ENCODE measurements at places on chromosomes 16 and 17.

GRCh38 chr17:5922476-5922875 lies 147.7 kb upstream of the WSCD1 start:
- H3K27me3 ChIP-seq, result peaks cover 42% of the 10 kb centered on the region
- no peak for DNase-seq
- no peaks in the 10 kb centered on the region for H3K36me3 ChIP-seq
- no peak overlapping the region for H3K4me3 ChIP-seq
- H3K27ac ChIP-seq, result no peak overlapping the region
- no peaks in the 10 kb centered on the region for H3K4me1 ChIP-seq

GRCh38 chr17:65751263-65751662 lies 189.8 kb upstream of the AXIN2 start:
- peaks cover 7% of the 10 kb centered on the region for H3K27me3 ChIP-seq
- H3K27ac ChIP-seq, result no peak overlapping the region
- peaks cover 3% of the 10 kb centered on the region for H3K36me3 ChIP-seq
- no peak overlapping the region for H3K4me3 ChIP-seq
- DNase-seq, result no peak
- peaks cover 5% of the 10 kb centered on the region for H3K4me1 ChIP-seq

DNA sequence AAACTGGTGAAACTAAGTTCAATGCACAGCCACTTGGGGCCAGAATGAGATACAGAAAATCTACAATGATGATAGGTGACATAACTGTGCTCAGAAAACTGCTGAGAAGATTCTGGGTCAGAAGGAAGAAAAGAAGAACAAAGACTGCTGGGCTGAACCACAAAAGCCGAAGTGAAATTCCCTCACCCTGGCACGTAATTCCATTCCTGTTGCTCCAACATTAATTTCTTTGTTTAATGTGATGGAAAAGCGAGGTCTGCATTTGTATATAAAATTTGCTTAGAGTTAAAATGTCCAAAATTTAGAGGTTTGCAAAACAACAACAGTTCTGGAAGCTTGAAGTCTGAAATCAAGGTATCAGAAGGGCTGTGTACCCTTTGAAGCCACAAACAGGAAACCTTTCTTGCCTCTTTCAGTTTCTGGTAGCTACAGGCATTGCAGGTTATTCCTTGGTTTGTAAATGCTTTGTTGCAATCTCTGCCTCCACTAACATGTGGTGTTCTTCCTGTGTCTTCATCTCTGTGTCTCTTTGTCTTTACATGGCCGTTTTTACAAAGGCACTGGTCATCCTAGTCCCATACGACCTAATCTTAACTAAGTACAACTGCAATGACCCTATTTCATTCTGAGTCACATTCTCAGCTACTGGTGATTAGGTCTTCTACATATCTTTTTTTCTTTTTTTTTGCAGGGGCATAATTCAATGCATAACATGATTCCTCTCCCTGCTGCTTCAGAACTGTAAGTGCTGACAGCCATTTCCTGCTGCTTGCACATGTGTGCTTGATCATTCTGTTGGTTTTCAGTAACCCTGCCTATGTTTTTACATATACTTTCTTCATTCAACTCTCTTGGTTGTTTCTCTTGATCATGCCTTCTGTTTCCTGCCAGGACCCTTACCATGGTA lies 603.0 kb upstream of the CDH8 start:
- H3K27ac ChIP-seq, result no peak overlapping the region
- H3K36me3 ChIP-seq, result no peaks in the 10 kb centered on the region
- no peaks in the 10 kb centered on the region for H3K27me3 ChIP-seq
- DNase-seq, result no peak
- H3K4me1 ChIP-seq, result no peaks in the 10 kb centered on the region

GRCh38 chr17:260944-261343 lies 79.5 kb upstream of the DOC2B start:
- no peaks in the 10 kb centered on the region for H3K36me3 ChIP-seq
- no peak for DNase-seq
- H3K4me3 ChIP-seq, result no peak overlapping the region
- peaks cover 7% of the 10 kb centered on the region for H3K27me3 ChIP-seq

DNA sequence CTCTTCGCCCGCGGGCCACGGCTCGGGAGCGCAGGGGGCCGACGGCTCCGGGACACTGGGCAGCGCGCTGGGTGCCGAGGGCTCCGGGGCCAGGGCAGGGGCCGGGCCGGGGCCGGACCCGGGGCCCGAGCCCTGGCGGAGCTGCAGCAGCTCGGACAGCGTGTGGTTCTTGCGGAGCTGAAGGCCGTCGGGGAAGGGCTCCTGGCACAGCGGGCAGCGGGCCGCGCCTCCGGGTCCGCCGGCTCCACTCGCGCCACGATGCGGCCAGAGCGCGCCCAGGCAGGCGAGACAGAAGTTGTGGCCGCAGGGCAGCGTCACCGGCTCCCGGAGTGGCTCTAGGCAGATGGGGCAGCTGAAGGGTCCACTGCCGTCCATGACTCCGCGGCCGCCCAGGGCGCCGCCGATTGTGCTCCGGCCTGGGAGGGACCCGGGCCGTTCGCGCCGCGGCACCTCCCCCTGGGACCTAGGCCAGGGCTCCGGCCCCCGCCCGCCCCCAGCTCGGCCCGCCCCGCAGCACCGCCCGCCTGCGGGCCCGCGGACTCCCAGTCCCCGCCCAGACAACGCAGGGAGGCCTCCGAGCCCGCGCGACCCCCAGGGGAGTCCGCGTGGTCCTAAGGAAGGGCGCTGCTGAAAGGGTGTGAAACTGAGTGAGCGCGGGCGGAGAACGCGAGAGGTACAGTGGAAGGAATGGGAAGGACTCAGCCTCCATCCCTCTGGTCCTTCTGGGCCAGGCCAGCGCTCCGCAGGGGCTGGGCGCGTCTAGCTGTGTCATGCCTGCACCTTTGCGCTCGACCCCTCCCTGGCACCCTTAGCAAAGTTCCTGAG lies at the start of gene TRIM47:
Gene TRIM47 (minus strand): TSS at position 408 of the 825 bp plus-strand sequence. CDS start 33 bp downstream, at position 375.
- peaks cover 31% of the 10 kb centered on the region for H3K4me1 ChIP-seq
- no peaks in the 10 kb centered on the region for H3K27me3 ChIP-seq
- DNase-seq, result peak; percentile 27

DNA sequence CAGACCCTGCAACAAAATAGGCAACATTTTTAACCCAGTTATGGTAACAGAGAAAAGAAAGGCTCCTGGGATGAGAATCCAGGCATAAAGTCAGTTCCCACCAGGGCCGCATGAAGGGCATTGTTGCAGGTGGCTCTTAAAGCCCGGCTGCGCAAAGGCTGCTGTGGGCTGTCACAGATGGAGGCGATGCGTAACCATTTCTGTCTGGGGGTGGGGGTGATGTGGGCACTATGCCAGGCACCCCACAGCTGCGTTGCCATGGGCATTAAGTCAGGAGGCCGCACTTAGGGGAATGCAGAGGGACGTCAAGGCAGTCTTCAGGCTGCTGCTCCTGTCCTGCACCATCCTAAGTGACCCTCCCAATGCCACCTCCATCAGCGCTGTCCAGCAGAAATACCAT lies 228.4 kb downstream of the CPPED1 start:
- peaks cover 8% of the 10 kb centered on the region for H3K36me3 ChIP-seq
- no peak overlapping the region for H3K27ac ChIP-seq
- peaks cover 9% of the 10 kb centered on the region for H3K27me3 ChIP-seq
- no peak for DNase-seq

GRCh38 chr17:37769050-37769449 lies 24.2 kb upstream of the HNF1B start:
- no peak for DNase-seq
- peaks cover 27% of the 10 kb centered on the region for H3K27me3 ChIP-seq
- H3K36me3 ChIP-seq, result peaks cover 4% of the 10 kb centered on the region
- H3K4me3 ChIP-seq, result no peak overlapping the region

GRCh38 chr17:38922538-38923297 lies 2.7 kb upstream of the LASP1NB start:
- H3K4me3 ChIP-seq, result no peak overlapping the region
- peak overlapping the region; percentile 91 for H3K27ac ChIP-seq
- H3K36me3 ChIP-seq, result peaks cover 58% of the 10 kb centered on the region
- no peaks in the 10 kb centered on the region for H3K27me3 ChIP-seq
- peaks cover 39% of the 10 kb centered on the region for H3K4me1 ChIP-seq

- no peak overlapping the region for H3K27ac ChIP-seq
- H3K27me3 ChIP-seq, result no peaks in the 10 kb centered on the region
- peaks cover 45% of the 10 kb centered on the region for H3K4me1 ChIP-seq
Measured at GRCh38 chr16:17375461-17376304, 95.1 kb downstream of the XYLT1 start.

DNA sequence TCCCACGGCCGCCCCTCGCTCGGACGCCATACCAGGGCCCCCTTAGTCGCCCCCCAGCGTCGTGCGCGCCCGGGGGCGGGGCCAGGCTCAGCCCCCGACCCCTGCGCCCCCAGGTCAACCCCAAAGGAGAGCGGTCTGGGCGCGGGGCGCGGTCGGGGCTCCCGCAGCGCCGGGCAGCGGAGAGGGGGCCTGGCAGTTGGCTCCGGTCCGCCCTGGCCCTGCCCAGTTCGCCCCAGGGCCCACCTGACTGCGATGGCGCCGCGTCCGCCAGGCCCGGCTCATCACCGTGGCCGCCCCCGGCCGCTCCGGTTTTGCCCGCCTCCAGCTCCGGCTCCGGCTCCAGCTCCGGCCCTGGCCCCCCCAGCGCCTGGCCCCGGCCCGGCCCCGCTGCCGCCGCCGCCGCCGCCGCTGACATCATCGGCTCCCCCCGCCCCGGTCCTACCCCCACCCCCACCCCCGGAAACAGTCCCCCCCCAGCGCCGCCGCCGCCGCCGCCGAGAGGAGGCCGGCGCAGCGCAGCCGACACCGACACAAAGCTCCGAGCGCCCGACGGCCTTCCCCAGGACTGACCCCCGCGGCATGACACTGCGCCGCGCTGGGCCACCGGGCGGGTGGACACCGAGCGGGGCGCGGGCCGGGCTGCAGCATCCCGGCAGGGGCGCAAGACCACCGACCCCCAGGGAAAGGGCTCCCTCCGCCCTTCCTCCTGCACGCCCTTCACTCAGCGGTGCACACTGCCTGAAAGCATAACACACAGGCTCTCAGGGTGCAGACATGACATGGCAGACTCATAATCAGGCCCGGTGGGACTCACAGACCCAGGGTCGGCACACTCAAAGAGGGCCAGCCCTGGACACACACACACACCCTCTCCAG lies at the start of gene ZBTB4:
Gene ZBTB4 (minus strand): TSS at position 419 of the 876 bp plus-strand sequence. CDS start 12,830 bp downstream, outside the sequence.
- H3K27me3 ChIP-seq, result no peaks in the 10 kb centered on the region
- peak within 1 kb of the TSS; percentile 94 for H3K27ac ChIP-seq
- peaks cover 59% of the 10 kb centered on the region for H3K4me1 ChIP-seq
- H3K4me3 ChIP-seq, result peak within 1 kb of the TSS; percentile 91
- peak; percentile 67 for DNase-seq

- H3K36me3 ChIP-seq, result no peaks in the 10 kb centered on the region
- no peak overlapping the region for H3K27ac ChIP-seq
- no peak overlapping the region for H3K4me3 ChIP-seq
- peaks cover 63% of the 10 kb centered on the region for H3K27me3 ChIP-seq
- no peak for DNase-seq
Measured at GRCh38 chr17:37650419-37651003, 7.3 kb upstream of the DDX52 start.

DNA sequence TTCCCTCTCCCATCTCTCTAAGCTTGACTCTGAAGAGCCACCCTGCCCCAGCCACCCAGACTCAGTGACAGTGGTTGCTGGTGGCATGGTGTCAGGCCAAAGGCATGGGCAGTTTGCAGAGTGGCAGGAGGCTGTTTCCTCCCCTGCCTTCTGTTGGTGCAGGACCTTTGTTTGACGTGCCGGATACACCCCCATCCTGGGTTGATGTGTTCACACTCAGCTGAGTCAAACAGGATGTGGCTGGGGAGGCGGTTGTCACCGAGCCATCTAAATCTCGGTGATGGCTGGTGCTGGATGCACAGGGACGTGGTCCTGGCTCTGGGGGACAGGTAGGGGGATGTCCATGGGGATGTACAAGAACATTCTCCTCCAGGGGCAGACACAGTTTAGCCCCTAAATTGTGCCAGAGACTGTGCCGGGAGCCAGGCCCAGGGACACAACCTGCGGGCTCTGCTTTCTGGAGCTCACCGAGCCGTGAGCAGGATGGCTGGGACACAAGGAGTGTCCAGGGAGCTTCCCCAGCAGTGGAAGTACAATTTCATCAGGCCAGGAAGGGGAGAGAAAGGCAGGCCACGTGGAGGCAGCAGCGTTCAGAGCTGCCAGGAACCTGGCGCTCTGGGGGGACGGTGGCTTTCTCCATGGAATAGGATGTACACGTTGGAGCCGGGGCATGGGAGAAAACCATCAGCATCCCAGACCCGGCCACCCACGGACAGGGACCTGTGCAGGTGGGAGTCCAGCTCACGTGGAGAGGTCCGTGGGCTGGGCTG lies 264.2 kb downstream of the SEC14L1 start:
- H3K27ac ChIP-seq, result peak overlapping the region; percentile 84
- H3K27me3 ChIP-seq, result no peaks in the 10 kb centered on the region
- peak overlapping the region; percentile 98 for H3K4me3 ChIP-seq
- H3K36me3 ChIP-seq, result peaks cover 30% of the 10 kb centered on the region
- H3K4me1 ChIP-seq, result peaks cover 81% of the 10 kb centered on the region
- peak; percentile 77 for DNase-seq

GRCh38 chr17:27612160-27612770 lies 18.7 kb upstream of the LGALS9 start:
- no peaks in the 10 kb centered on the region for H3K27me3 ChIP-seq
- H3K4me3 ChIP-seq, result no peak overlapping the region
- no peak overlapping the region for H3K27ac ChIP-seq
- no peak for DNase-seq

- no peak for DNase-seq
- no peaks in the 10 kb centered on the region for H3K4me1 ChIP-seq
- H3K27me3 ChIP-seq, result peaks cover 98% of the 10 kb centered on the region
- no peaks in the 10 kb centered on the region for H3K36me3 ChIP-seq
Measured at GRCh38 chr16:87583453-87584131, 18.7 kb upstream of the JPH3 start.

GRCh38 chr17:75087558-75088453 lies at the start of gene SLC16A5:
TSS of gene SLC16A5 (plus strand) at chr17:75087954. CDS start at chr17:75093637, 5,683 bp downstream.
- no peak for DNase-seq
- H3K4me1 ChIP-seq, result peaks cover 3% of the 10 kb centered on the region

All from effector memory CD8-positive, alpha-beta T cell (primary cell).